ENCODE measurements at places on chromosomes 11 and 22.

- no peak for DNase-seq
- no peaks in the 10 kb centered on the region for H3K27me3 ChIP-seq
- no peak overlapping the region for H3K27ac ChIP-seq
- no peak overlapping the region for H3K4me3 ChIP-seq
Observed at GRCh38 chr11:28679795-28680468, 571.7 kb downstream of the METTL15 start.

GRCh38 chr11:126518972-126519690 lies 163.6 kb downstream of the ST3GAL4 start:
- H3K27ac ChIP-seq, result no peak overlapping the region
- H3K36me3 ChIP-seq, result no peaks in the 10 kb centered on the region
- peaks cover 79% of the 10 kb centered on the region for H3K27me3 ChIP-seq
- H3K4me1 ChIP-seq, result no peaks in the 10 kb centered on the region

DNA sequence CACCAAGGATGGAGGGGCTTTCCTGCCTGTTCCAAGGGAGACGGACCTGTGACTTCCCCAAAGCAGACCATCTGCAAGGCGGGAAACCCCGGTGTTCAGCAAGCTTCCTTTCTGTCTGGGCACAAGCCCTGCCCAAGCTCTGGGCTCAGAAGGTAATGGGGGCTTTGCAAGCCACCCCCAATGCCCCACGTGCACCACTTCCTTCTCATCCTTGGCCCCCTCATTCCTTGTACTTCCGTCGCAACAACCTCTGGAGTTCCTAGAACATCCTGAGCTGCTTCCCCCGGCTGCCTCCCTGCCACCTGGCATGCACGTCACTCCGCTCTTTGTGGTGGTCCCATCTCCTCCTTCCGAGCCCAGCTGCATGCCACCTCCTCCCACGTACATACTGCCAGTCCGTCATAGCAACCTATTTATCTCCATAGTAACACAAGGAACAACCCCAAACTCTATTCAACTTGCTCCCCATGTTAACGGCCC lies 3.9 kb downstream of the MYEOV start:
- peak; percentile 59 for DNase-seq
- H3K27me3 ChIP-seq, result no peaks in the 10 kb centered on the region
- H3K4me1 ChIP-seq, result peaks cover 46% of the 10 kb centered on the region
- peaks cover 25% of the 10 kb centered on the region for H3K36me3 ChIP-seq
- peak overlapping the region; percentile 88 for H3K27ac ChIP-seq
- peak overlapping the region; percentile 73 for H3K4me3 ChIP-seq

DNA sequence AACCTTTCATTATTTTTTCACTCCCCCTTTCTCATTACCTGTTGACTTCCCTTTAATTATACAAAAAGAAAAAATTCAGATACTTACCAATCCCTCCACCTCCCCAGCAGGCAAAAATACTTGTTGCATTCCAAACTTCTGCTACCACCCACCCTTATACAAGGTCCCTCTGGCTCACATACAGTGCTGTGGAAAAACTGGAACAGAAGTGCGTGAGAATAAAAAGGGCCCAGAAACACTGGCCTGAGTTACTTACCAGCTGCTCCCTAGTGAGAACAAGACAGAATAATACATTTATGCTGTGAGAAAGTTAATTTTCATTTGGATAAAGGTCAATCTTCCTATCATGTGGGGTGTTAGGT lies 46.9 kb upstream of the RAPSN start:
- H3K27me3 ChIP-seq, result no peaks in the 10 kb centered on the region
- H3K27ac ChIP-seq, result no peak overlapping the region
- DNase-seq, result no peak
- H3K36me3 ChIP-seq, result peaks cover 15% of the 10 kb centered on the region
- H3K4me1 ChIP-seq, result peaks cover 36% of the 10 kb centered on the region
- no peak overlapping the region for H3K4me3 ChIP-seq

DNA sequence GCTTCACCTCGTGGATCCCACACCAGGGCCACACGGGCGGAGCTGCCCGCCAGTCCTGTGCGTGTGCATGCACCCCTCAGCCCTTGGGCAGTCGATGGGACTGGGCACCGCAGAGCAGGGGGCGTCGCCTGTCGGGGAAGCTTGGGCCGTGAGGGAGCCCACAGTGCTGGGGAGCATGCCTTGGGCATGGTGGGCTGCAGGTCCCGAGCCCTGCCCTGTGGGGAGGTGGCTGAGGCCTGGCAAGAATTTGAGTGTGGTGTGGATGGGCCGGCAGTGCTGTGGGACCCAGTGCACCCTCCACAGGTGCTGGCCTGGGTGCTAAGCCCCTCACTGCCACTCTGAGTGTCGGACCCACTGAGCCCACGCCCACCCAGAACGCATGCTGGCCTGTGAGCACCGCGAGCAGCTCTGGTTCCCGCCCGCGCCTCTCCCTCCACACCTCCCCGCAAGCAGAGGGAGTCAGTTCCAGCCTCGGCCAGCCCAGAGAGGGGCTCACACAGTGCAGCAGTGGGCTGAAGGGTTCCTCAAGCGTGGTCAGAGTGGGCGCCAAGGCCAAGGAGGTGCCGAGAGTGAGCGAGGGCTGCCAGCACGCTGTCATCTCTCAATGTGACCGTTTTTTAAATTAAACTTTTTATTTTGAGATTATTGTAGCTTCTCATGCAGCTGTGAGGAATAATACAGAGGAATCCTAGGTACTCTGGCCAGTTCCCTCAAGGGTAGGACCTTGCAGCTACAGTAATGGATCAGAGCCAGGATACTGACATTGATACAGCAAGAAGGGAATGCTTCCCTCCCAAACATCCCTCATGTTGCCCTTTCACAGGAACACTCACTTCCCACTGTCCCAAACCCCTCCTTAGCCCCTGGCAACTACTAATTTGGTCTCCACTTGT lies 127.7 kb downstream of the CRYBB2 start:
- no peak overlapping the region for H3K4me3 ChIP-seq
- H3K36me3 ChIP-seq, result peaks cover 14% of the 10 kb centered on the region
- H3K4me1 ChIP-seq, result peaks cover 5% of the 10 kb centered on the region
- no peak overlapping the region for H3K27ac ChIP-seq
- H3K27me3 ChIP-seq, result no peaks in the 10 kb centered on the region
- DNase-seq, result no peak

- H3K4me3 ChIP-seq, result no peak overlapping the region
- H3K36me3 ChIP-seq, result no peaks in the 10 kb centered on the region
- no peak for DNase-seq
- H3K27me3 ChIP-seq, result no peaks in the 10 kb centered on the region
- no peak overlapping the region for H3K27ac ChIP-seq
Observed at GRCh38 chr11:101567071-101567470, 16.7 kb downstream of the TRPC6 start.

GRCh38 chr22:23301591-23301990 lies 121.3 kb downstream of the BCR start:
- no peak for DNase-seq
- no peak overlapping the region for H3K27ac ChIP-seq
- peaks cover 43% of the 10 kb centered on the region for H3K36me3 ChIP-seq
- H3K4me3 ChIP-seq, result no peak overlapping the region

DNA sequence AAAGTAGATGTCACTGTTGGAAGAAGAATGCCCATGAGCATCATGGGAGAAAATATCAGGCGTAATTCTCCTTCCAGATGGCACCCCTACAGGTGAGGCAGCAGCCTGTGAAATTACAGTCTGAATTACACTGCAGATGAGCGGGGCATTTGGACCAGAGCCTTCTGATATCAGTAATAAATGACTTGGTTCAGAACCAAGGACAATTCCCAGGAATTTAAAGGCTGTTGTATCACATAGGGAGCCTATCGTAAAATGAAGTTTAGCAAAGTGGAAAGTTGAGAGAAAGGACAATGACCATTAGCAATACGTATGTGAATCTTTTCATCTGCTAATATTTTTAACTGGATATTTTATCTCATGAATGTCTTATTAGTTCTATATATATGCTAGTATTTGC lies 61.3 kb downstream of the PRMT3 start:
- no peak overlapping the region for H3K4me3 ChIP-seq
- H3K36me3 ChIP-seq, result peaks cover 12% of the 10 kb centered on the region
- no peak overlapping the region for H3K27ac ChIP-seq
- peaks cover 5% of the 10 kb centered on the region for H3K4me1 ChIP-seq
- no peak for DNase-seq
- H3K27me3 ChIP-seq, result no peaks in the 10 kb centered on the region

- H3K4me3 ChIP-seq, result no peak overlapping the region
- H3K36me3 ChIP-seq, result no peaks in the 10 kb centered on the region
- DNase-seq, result no peak
Observed at GRCh38 chr11:84902445-84902844, 724.7 kb downstream of the DLG2 start.

DNA sequence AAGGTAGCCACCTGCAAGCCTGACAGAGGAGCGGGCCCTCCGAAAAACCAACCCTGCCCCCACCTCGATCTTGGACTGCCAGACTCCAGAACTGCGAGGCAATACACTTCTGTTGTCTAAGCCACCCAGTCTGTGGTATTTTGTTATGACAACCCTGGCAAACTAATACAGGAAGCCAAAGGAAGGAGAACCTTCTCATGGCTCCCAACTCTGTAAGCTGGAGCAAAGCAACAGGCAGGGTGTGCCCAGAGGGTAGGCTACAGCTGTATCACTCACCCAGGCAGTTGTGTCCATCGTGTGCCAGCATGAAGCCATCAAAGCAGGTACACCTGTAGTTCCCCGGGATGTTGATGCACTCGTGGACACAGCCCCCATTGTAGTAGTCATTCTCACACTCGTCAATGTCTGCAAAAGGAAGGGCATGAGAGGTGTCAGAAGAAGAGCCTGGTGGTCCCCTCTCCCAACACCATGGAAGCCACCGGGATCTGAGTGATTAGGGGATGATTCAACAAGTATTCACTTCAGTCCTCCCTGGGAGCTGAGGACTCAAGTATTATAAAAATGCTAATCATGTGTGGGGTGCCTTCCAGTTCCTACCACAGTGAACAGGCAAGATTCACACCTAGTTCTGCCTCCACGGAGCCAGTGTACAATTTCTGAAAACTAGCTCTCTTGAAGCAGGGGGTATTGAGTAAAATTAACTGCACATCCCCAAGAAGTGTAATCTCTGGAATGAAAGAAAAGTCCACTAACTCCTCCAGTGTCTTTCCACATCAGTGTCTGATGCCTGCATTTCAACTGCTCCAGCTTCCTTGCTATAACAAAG lies 23.3 kb downstream of the SCUBE1 start:
- DNase-seq, result no peak
- peaks cover 8% of the 10 kb centered on the region for H3K27me3 ChIP-seq
- no peak overlapping the region for H3K27ac ChIP-seq
- no peaks in the 10 kb centered on the region for H3K4me1 ChIP-seq

DNA sequence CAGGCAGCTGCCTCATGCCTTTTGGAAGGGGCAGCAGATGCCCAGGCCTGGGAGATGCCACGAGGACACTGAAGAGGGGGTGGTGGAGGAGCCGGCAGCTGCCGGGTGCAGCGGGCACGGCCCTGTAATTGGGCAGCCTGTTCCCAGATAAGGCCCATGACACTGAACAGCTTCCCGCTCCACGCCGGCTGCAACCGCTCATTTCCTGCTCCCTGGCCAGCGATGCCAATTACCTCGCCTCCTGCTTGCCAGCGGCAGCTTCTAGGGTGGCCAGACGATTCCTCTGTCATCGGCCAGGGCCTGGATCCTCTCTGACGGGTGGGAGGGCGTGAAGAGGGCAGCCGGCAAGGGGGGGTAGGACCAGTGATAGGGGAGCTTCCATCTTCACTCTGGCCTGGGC lies 22.8 kb downstream of the FLRT1 start:
- peaks cover 11% of the 10 kb centered on the region for H3K4me1 ChIP-seq
- H3K27me3 ChIP-seq, result peaks cover 29% of the 10 kb centered on the region
- DNase-seq, result no peak

GRCh38 chr11:47087801-47088200 lies 88.9 kb downstream of the ARFGAP2 start:
- H3K4me1 ChIP-seq, result no peaks in the 10 kb centered on the region
- H3K36me3 ChIP-seq, result no peaks in the 10 kb centered on the region

DNA sequence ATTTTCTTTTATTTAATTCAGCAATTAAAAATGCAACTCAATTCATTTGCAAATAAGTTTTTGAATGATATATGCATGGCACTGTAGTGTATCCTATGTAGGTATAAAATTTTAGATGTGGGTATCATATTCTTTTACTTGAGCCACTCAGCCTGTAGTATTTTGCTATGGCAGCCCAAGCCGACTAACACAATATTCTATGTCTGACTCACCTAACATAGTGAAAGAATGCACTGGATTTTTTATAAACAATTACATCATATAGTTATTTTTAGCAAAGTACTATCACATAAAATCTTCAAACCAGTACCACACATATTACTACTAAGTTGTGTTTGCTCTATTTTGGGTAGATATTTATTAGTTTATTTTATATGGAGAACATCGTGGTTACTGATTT lies 21.9 kb upstream of the GRIA4 start:
- H3K36me3 ChIP-seq, result no peaks in the 10 kb centered on the region
- DNase-seq, result no peak
- no peaks in the 10 kb centered on the region for H3K27me3 ChIP-seq
- H3K4me1 ChIP-seq, result no peaks in the 10 kb centered on the region
- no peak overlapping the region for H3K27ac ChIP-seq
- no peak overlapping the region for H3K4me3 ChIP-seq

DNA sequence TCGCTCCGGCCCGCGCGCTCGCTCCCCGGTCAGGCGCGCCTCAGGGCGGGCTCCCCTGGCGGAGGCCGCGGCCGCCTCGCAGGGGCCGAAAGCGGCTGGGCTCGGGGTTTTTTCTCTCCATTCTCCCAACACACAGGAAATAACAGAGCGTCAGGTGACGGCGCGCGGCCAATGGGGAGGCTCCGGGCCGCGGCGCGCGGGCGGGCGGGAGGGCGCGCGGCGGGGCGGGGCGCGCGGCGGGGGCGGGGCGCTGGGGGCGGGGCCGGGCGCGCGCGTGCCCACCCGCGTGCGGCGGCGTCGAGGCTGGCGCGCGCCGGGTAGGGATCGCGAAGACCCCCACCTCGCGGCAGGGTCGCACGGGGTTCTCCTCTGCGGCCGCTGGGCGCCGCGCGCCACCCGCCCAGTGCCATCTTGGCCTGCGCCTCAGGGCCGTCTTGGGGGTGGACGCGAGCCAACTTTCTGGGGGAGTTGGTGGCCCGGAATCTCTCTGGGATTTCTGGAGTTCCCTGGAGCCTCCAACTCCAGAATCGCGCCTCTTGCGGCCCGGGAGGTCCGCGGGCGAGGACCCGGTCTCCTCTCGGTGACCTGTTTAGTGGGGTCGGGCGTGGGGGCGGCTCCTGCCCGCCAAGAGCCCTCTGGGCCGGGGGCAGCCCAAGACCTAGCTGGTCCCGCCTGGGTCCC lies at the start of gene TCF20:
Gene TCF20, minus strand, starts transcription at position 144 of the 681 bp plus-strand sequence. CDS start 55,348 bp downstream, outside the sequence.
- H3K27me3 ChIP-seq, result no peaks in the 10 kb centered on the region
- H3K4me3 ChIP-seq, result peak within 1 kb of the TSS; percentile 88
- H3K27ac ChIP-seq, result peak within 1 kb of the TSS; percentile 90
- peak; percentile 64 for DNase-seq
- H3K4me1 ChIP-seq, result peaks cover 25% of the 10 kb centered on the region

DNA sequence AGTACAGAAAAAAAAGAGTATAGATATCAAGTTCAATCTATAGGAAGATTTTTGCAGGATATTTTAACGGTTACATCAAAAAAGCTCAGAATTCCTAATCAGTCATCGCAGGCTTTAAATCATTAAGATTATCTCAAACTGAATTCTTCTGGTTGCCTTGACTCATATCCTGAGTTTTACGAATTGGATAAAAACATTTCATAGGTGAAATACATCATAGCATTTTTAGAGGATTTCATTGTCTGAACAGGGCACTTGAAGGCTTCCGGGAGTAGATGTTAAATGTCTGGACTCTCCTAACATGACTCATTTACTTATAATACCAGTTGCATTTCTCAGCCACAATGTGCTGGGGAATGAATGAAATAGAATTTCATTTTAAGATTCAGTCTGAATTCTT lies 2216.6 kb upstream of the RAG2 start:
- H3K27ac ChIP-seq, result no peak overlapping the region
